ENCODE measurements at places on chromosomes 16 and 17. TPM values are rescaled to one million over a fixed set of nuclear protein-coding genes. Genes with fewer than 3 reads are reported as not detected.

Gene MT1E
- 74.8 TPM for total RNA-seq

DNA sequence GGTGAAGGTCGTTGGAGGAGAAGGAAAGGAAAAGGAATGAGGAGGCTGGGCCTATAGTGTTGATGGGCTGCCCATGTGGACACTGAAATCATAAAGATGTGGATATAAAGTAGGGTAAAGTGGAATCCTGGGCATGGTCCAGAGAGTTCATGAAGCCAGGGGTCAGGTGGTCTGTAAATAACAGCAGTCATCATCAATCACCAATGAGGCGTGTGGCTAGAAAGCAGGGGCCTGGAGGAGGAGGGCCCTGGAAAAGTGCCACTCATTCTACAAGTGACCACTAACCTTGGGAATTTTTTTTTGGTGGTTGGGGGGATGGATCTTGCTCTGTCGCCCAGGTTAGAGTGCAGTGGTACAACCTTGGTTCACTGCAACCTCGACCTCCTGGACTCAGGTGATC lies 115.3 kb upstream of the NOL11 start:
- H3K36me3 ChIP-seq: peaks cover 3% of the 10 kb centered on the region
- no peak overlapping the region for H3K27ac ChIP-seq
- DNase-seq: no peak
- no peak overlapping the region for H3K4me3 ChIP-seq
- no peaks in the 10 kb centered on the region for H3K27me3 ChIP-seq
- H3K4me1 ChIP-seq: peaks cover 6% of the 10 kb centered on the region

Gene CACNG4
- not detected for total RNA-seq

Gene STH
- total RNA-seq: not detected

GRCh38 chr17:17785407-17785806 lies 51.4 kb downstream of the SREBF1 start:
- no peaks in the 10 kb centered on the region for H3K36me3 ChIP-seq
- no peak overlapping the region for H3K4me3 ChIP-seq
- peak overlapping the region; percentile 14 for H3K27ac ChIP-seq
- H3K27me3 ChIP-seq: peaks cover 13% of the 10 kb centered on the region

DNA sequence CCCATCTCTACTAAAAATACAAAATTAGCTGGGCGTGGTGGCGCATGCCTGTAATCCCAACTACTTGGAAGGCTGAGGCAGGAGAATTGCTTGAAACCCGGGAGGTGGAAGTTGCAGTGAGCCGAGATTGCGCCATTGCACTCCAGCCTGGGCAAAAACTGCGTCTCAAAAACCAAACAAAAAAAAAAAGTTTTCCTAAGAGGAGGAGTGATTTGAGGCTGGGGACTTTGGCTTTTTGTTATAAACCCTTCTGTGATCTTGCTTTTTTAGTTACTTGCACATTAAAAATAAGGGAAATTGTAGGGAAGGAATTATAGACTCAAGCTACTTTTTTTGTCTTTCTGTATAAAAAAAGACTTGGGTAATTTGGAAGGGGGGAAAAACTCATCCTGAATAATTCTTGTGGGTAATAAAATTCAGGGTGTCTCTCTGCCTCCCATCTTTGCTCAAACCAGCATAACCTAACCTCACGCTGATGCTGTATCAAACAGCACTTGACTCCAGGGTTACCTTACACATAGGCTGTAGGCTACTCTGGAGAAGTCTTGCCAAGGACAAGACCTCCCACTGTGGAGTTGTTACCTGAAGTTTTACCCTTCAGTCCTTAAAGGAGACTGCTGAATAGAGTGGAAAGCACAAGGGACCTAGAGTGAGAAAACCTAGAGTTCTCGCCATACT lies 1.7 kb upstream of the CDR2 start:
- H3K4me3 ChIP-seq: peak overlapping the region; percentile 22
- peaks cover 38% of the 10 kb centered on the region for H3K4me1 ChIP-seq
- no peaks in the 10 kb centered on the region for H3K27me3 ChIP-seq
- H3K36me3 ChIP-seq: peaks cover 25% of the 10 kb centered on the region

GRCh38 chr17:38657824-38658740 lies 16.7 kb downstream of the EPOP start:
- H3K4me3 ChIP-seq: no peak overlapping the region
- peaks cover 16% of the 10 kb centered on the region for H3K27me3 ChIP-seq
- no peaks in the 10 kb centered on the region for H3K36me3 ChIP-seq
- DNase-seq: no peak
- peak overlapping the region; percentile 32 for H3K27ac ChIP-seq

- H3K4me1 ChIP-seq: no peaks in the 10 kb centered on the region
- H3K36me3 ChIP-seq: no peaks in the 10 kb centered on the region
- H3K27me3 ChIP-seq: no peaks in the 10 kb centered on the region
- no peak overlapping the region for H3K27ac ChIP-seq
- H3K4me3 ChIP-seq: no peak overlapping the region
- DNase-seq: no peak
These were observed 460.4 kb upstream of the DYNLRB2 start for GRCh38 chr16:80080287-80080851.

Gene GAST
- total RNA-seq: not detected

DNA sequence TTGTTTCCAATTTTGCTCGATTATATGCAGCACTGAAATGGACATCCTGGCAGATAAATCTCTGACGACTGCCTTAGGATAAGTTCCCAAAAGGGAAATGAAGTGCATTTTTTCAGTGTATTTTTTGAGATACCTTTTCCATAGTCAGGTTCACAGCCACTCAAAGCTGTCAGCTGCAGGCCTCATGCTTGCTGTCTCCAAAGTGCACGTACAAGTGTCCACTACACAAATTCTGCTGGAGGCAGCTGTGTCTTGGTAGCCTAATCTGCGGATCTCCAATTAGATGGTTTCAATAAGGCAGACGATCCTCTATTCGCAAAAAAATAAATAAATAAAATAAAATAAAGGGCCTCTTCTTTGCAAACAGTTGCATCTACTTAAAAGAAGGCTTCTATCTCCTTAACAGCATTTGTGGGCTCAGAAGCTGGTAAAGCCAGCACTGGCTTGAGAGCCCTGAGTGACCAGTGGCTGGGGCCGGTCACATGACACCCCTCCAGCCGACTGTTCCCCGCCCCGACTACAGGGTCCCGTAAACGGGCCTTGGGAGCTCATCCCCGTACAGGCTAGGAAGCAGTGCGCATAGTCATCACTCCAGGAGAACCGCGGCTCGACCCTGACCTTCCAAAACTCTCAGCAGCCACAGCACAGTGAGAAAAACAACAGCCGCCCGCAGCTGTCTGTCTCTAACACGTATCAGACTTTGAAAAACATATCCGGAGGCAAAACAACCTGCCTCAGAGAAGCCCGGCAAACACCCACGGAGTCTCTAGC lies 18.8 kb downstream of the RPH3AL start:
- DNase-seq: no peak
- no peaks in the 10 kb centered on the region for H3K36me3 ChIP-seq
- H3K27ac ChIP-seq: no peak overlapping the region
- peaks cover 16% of the 10 kb centered on the region for H3K27me3 ChIP-seq

DNA sequence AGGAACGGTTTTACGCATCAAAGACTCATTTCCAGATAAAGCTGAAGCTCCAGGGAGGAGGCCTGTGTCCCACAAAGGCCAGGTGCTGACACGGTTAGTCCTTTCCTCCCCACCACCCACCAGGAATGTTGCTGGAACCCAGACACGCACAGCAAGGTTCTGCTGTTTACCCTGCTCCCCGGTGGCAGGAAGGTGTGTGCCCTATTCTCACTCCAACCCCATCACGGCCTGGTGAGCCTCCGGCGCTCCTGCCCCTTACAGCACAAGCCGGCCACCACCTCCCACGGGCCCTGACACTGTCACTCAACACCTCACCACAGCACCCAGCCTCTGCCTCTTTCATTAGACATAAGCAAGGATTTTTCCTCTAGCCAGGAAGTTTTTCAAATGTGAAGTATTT lies 47.8 kb downstream of the ANKRD11 start:
- H3K4me3 ChIP-seq: no peak overlapping the region
- peak overlapping the region; percentile 41 for H3K27ac ChIP-seq
- no peaks in the 10 kb centered on the region for H3K27me3 ChIP-seq
- no peak for DNase-seq
- peaks cover 93% of the 10 kb centered on the region for H3K4me1 ChIP-seq

Gene TMEM238L
- not detected for total RNA-seq

GRCh38 chr17:61255647-61256046 lies 144.0 kb upstream of the TBX2 start:
- H3K27me3 ChIP-seq: no peaks in the 10 kb centered on the region
- H3K36me3 ChIP-seq: peaks cover 8% of the 10 kb centered on the region
- no peak overlapping the region for H3K4me3 ChIP-seq
- DNase-seq: no peak
- no peak overlapping the region for H3K27ac ChIP-seq

Gene CCDC78
- total RNA-seq: 3.9 TPM

DNA sequence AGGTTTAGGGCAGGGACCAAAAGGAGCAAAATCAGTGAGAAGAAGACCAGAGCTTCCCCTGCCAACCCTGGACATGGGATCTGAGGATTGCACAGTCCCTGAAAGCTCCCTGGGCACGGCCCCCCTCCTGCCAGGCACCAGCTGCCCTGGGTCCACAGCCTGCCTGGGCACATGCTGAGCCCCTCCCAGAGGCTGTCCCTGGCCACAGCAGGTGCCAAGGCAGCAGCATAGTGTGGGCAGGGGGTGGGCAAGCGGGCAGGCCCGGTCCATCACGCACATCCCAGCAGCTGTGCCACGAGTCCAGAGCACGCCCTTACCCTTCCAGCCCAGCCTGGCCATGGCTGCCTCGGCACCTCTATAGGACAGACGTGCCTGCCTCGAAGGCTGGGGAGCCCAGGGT lies 12.7 kb downstream of the SCN4A start:
- no peaks in the 10 kb centered on the region for H3K27me3 ChIP-seq
- no peaks in the 10 kb centered on the region for H3K36me3 ChIP-seq
- H3K4me3 ChIP-seq: no peak overlapping the region
- H3K27ac ChIP-seq: no peak overlapping the region

Gene RUSF1
- 31.7 TPM for total RNA-seq

- DNase-seq: no peak
- H3K27ac ChIP-seq: no peak overlapping the region
- peaks cover 71% of the 10 kb centered on the region for H3K36me3 ChIP-seq
- no peaks in the 10 kb centered on the region for H3K27me3 ChIP-seq
These were observed 8.2 kb upstream of the RPL27 start for GRCh38 chr17:42989726-42990652.

DNA sequence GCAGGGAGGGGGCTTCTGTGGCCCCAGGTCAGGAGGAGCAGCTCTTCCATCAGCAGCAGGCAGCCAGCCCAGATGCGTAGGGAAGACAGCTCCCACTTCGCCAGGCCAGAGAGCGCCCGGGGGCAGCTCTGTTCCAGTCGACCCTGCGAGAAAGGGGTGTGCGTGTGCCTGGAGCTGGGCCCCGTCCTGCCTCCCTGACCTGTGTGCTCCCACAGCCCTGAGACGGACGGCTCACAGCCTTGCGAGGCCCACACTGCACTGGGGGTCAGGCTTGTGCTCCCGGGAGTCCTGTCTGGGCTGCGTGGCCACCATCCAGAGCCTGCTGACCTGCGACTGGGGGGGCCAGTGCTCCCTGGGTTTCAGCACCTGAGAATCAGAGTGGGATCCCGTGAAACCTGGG lies 469 bp upstream of the MSLN start:
- no peaks in the 10 kb centered on the region for H3K36me3 ChIP-seq
- H3K4me1 ChIP-seq: peaks cover 5% of the 10 kb centered on the region
- no peak overlapping the region for H3K4me3 ChIP-seq
- H3K27ac ChIP-seq: no peak overlapping the region
- DNase-seq: no peak

Gene LGALS9C
- 3.7 TPM for total RNA-seq

- no peak for DNase-seq
- H3K4me3 ChIP-seq: no peak overlapping the region
- H3K36me3 ChIP-seq: no peaks in the 10 kb centered on the region
- no peaks in the 10 kb centered on the region for H3K27me3 ChIP-seq
- no peak overlapping the region for H3K27ac ChIP-seq
These were observed 14.2 kb downstream of the CLCN7 start for GRCh38 chr16:1460602-1461138.

GRCh38 chr16:3837851-3838586 lies 42.5 kb downstream of the CREBBP start:
- H3K27me3 ChIP-seq: no peaks in the 10 kb centered on the region
- H3K27ac ChIP-seq: no peak overlapping the region
- H3K4me3 ChIP-seq: no peak overlapping the region

GRCh38 chr16:15650019-15650697 lies at the start of gene NDE1:
Gene NDE1 (plus strand): TSS chr16:15650245. CDS start chr16:15664779, 14,534 bp downstream.
- H3K4me3 ChIP-seq: peak within 1 kb of the TSS; percentile 99
- peak within 1 kb of the TSS; percentile 98 for H3K27ac ChIP-seq
- peaks cover 35% of the 10 kb centered on the region for H3K36me3 ChIP-seq
- peaks cover 4% of the 10 kb centered on the region for H3K27me3 ChIP-seq

GRCh38 chr16:66357523-66357928 lies 9.0 kb upstream of the CDH5 start:
- DNase-seq: peak; percentile 36
- no peaks in the 10 kb centered on the region for H3K36me3 ChIP-seq
- peaks cover 24% of the 10 kb centered on the region for H3K27me3 ChIP-seq
- H3K4me1 ChIP-seq: peaks cover 13% of the 10 kb centered on the region
- H3K4me3 ChIP-seq: no peak overlapping the region

- no peak overlapping the region for H3K27ac ChIP-seq
- H3K27me3 ChIP-seq: no peaks in the 10 kb centered on the region
These were observed 65.5 kb downstream of the IRX6 start for GRCh38 chr16:55389426-55390073.

DNA sequence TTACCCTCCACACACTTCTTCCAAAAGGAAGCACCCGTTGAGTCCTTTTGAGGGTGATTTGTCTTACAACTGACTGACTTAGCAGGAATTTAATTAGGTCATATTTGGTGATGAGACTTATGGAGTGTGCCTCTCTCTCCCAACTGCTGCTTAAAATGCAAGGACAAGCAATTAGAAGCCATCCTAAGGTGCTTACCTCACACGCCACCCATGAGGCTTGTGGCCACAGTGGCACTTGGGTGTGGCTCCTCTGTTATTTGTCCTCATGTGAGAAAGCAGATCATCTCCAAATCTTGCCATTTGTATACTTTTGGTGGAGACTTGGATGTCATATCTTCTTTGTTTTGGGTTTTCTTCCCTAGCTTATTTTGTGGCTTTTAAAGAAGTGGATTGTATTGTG lies 61.6 kb downstream of the WNT3 start:
- no peak overlapping the region for H3K4me3 ChIP-seq
- no peak overlapping the region for H3K27ac ChIP-seq
- H3K36me3 ChIP-seq: peaks cover 23% of the 10 kb centered on the region
- no peaks in the 10 kb centered on the region for H3K4me1 ChIP-seq
- H3K27me3 ChIP-seq: no peaks in the 10 kb centered on the region

Gene DRC7
- total RNA-seq: 0.55 TPM

DNA sequence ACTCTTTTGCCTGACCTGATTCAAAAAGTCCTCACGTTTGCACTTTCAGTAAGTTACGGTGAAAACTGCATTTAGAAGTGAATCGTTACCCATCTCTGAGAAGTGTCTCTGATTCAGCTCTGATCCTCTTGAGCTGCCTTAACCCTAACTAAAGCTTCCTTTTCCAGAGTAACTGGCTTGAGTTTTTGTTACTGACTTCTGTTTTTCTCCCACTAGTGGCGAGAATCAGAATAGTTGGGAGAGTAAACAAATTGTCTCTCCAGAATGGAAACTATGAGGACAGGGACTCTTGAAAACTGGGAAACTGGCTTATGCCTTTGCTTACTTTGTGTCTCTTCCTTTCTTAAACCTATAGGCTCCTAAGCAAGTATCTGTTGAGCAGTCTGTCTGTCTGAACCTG lies 31.3 kb upstream of the KPNB1 start:
- peaks cover 18% of the 10 kb centered on the region for H3K4me1 ChIP-seq
- no peak for DNase-seq
- no peaks in the 10 kb centered on the region for H3K27me3 ChIP-seq
- H3K4me3 ChIP-seq: no peak overlapping the region

GRCh38 chr17:80992077-80992947 lies 671 bp downstream of the CHMP6 start:
- H3K27ac ChIP-seq: peak overlapping the region; percentile 71
- no peak for DNase-seq
- peaks cover 8% of the 10 kb centered on the region for H3K36me3 ChIP-seq
- H3K4me1 ChIP-seq: peaks cover 29% of the 10 kb centered on the region

Measured in activated CD8-positive, alpha-beta T cell treated with anti-CD3 and anti-CD28 coated beads, Interleukin-2, amount 10 ng/mL, durations not matched to agents 7 days and 5 days (primary cell).